ENCODE measurements at places on chromosomes 4 and X.

DNA sequence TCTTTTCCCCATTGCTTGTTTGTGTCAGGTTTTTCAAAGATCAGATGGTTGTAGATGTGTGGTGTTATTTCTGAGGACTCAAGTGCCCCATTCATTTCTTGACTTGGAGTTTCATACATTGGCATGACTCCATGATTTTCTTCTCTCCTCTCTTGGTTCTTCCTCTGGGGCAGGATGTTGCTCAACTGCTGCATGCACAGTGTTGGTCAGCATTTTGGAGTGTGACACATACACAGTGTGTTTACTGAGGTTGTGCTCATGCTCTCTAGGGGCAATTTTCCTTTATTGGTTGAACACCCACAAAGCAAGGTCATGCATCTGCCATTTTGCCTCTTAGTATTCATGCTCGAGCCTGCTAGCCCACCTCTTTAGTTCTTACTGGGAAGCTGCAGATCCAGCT, 1993.8 kb downstream of the ARAP2 start:
- no peak for DNase-seq

- no peak for DNase-seq
Measured at GRCh38 chr4:70908993-70909556, 6.9 kb downstream of the MOB1B start.

- DNase-seq = no peak
Measured at GRCh38 chrX:28639451-28639850, 52.2 kb downstream of the IL1RAPL1 start.

GRCh38 chr4:38952017-38952416, 80.2 kb downstream of the TMEM156 start:
- DNase-seq = no peak

DNA sequence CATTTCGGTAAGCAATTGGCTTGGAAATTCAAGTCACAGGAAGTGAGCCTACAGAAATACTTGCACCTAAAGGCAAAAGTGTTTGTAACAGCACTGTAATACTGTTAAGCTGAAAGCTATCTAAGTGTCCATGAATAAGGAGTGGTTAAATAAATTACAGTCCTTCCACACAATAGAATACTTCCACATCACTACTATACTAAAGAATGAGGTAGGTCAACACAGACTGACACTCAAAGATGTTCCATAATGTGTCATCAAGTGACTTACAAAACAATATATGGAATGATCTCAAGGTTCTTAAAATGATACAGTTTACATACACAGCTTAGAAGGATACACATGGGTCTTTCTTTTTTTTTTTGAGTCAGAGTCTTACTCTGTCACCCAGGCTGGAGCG, 27.0 kb downstream of the SLC10A6 start:
- no peak for DNase-seq

DNA sequence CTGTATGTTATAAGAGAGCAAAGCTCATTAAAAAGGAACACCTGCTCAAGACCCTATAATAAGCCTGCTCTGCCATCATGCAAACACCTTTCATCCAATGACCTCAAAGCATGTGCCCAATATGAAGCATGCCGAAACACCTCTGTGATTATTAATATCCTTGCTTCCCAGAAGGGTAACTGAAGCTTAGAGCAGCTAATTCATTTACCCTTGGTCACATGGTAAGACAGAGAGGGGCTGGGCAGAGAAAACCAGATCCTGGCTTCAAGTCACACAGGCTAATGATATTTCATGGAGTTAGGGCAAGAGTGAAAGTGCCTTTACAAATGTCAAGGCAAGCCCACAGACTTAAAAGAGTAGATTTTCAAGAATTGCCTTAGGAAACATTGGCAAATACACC, 5.6 kb downstream of the AMOT start:
- peak; percentile 70 for DNase-seq

- DNase-seq = peak; percentile 36
Measured at GRCh38 chr4:59094505-59094904, 1984.3 kb upstream of the IGFBP7 start.

GRCh38 chr4:36385951-36386571, 104.6 kb downstream of the DTHD1 start:
- DNase-seq = no peak

GRCh38 chrX:53374222-53374820, 48.1 kb downstream of the SMC1A start:
- DNase-seq = no peak

- DNase-seq = no peak
Measured at GRCh38 chr4:169818063-169818679, 60.4 kb upstream of the HPF1 start.

- no peak for DNase-seq
Measured at GRCh38 chr4:171334549-171334948, 478.7 kb upstream of the GALNTL6 start.

DNA sequence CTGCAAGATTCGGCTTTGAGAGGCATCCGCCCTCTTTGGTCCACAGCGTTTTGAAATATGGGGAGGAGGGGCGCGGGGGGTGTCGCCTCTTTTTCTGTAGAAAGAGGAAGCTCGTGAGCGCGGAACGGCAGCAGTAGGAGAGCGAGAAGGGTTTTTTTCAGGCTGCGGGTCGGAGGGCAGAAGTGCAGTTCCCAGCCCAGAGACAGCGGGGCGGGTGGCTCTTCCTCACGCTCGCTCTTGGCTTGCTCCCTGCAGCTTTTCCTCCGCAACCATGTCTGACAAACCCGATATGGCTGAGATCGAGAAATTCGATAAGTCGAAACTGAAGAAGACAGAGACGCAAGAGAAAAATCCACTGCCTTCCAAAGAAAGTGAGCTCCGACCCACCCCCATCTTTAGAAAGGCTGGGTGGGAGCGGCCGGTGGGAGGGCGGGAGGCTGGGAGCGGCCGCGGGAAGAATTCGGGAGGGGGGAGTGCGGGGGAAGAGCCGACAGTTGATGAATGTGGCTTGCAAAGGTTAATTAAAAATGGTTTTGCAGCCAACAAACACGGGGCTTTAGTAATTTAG, 1.2 kb downstream of the TMSB4X start:
- peak; percentile 78 for DNase-seq

- no peak for DNase-seq
Measured at GRCh38 chr4:40224432-40224831, 27.6 kb downstream of the RHOH start.

DNA sequence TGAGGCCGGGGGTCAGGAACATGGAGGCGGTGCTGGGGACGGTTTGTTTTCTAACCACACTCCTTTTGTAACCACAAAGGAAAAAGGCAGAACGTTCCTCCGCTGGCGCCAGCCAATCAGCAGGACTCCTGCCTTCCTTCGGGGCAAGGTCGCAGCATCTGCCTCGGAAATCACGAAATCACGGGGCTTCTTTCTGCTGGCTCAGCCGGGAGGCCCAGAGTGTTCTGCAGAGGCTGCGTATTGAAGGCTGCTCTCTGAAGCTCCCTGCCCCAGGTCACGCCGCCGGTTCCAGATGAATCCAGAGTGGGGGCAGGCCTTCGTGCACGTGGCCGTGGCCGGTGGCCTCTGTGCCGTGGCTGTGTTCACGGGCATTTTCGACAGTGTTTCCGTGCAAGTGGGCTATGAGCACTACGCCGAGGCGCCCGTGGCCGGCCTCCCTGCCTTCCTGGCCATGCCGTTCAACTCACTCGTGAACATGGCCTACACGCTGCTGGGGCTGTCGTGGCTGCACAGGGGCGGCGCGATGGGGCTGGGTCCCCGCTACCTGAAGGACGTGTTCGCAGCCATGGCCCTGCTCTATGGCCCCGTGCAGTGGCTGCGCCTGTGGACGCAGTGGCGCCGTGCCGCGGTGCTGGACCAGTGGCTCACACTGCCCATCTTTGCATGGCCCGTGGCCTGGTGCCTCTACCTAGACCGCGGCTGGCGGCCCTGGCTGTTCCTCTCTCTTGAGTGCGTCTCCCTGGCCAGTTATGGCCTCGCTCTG, 9.4 kb downstream of the TMEM187 start:
- DNase-seq = no peak

DNA sequence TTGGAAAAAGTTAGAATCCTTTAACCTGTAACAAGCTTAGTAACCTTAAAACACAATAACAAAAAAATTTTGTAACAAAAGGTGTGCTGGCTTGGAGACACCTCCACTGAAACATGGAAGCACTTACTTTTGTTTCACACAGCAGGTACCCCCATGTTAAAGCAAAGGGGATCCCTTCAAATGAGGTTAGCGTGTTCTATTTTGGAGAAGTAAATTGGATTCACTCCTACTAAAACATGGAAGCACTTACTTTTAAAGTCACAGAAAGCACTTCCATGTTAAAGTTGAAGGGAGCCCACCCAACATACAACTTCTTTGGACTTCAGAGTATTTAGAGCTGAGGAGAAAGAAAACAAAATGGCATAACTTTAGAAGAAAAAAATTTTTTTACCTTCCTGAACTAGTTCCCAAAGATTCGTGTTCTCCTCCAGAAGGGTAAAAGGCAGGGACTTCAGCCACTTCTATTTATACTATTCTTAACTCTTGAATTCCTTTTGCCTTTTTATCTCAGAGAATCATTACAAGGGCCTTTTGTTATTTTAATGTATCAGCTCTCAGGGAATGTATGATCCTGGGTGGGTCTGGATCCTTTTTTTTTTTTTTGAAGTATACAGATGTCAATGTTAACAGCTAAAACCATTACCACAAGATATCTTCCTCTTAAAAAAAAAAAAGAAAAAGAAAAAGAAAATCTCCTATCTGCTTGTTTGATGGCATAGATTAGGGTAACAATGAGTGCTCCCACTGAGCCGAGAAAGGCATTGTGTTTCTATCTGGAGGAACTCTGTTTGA, 11.5 kb downstream of the LARP7 start:
- DNase-seq = no peak

DNA sequence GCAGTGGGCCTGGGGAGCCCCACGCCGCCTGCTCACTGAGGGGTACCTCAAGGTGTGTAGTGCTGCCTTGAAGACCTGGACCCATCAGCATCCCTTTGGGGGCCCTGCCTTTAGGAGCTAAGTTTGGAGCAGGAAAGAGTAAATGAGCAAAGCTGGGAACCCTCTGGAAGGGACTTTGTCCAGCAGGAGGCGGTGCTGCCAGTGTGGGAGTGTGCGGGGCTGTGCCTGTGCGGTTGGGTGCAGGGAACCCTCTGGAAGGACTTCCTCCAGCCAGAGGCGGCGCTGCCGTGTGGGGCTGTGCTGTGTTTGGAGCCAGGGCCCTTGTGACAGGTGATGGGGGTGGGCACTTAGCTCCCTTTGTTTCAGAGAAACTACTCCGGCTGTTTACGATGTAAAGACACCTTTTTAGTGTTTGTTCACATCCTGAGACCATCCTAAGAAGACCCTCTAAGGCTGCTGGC, 25.8 kb downstream of the RGS12 start:
- peak; percentile 15 for DNase-seq

DNA sequence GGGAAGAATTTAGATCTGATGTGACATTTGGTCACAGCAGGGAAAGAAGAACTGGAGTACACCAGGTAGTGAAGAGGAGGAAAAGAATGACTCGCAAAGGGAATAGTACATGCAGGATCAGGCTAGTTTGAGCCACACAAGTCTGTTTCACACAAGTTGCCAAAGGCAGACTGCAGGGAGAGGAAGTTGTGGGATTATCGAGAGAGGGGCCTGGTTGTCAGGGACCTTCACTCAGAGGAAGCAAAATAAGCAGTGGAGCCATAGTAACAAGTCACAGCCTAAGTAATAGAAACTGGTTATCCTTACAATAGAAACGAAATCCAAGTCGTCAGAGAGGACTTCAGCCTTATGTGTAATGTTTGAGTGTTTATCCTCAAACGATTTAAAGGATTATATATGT, 316.7 kb upstream of the HTR2C start:
- no peak for DNase-seq

- no peak for DNase-seq
Measured at GRCh38 chr4:15930314-15930713, 8.2 kb downstream of the FGFBP1 start.

DNA sequence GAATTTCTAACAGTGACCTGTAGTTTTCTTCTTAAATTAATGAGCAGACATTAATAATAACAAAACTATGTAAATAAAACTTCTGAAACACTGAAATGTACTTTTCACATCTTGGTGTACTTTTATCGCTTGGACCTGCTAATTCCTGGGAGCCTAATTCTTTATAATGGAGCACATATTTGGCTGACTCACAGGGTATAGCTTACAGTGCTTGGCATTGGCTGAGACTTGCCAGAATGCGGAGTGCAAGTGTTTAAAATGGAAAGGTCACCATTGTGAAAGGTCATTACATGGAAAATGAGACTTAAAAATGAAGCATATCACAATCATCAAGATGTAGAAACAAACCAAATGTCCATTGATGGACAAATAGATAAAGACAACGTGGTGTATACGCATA, 137.3 kb upstream of the PDLIM3 start:
- DNase-seq = no peak

- no peak for DNase-seq
Measured at GRCh38 chr4:146847345-146847744, 98.3 kb downstream of the TTC29 start.

DNA sequence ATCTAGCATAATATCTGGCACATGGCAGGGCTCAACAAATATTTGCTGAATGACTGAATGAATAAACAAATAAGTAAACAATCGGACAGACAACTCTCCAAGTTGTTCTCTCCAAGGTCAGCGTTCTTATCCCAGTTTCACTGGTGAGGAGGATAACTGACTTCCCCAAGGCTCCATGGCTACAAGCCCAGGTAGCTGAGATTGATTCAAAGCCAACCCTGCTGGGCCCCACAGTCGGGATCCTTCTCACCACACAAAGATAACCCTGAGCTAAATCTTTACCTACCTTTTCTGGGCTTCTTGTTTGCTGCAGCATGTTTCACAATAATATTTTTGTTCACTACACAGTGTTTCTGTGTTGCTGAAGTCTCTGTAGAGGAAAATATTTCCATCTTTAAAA, 54.9 kb downstream of the USP46 start:
- no peak for DNase-seq

DNA sequence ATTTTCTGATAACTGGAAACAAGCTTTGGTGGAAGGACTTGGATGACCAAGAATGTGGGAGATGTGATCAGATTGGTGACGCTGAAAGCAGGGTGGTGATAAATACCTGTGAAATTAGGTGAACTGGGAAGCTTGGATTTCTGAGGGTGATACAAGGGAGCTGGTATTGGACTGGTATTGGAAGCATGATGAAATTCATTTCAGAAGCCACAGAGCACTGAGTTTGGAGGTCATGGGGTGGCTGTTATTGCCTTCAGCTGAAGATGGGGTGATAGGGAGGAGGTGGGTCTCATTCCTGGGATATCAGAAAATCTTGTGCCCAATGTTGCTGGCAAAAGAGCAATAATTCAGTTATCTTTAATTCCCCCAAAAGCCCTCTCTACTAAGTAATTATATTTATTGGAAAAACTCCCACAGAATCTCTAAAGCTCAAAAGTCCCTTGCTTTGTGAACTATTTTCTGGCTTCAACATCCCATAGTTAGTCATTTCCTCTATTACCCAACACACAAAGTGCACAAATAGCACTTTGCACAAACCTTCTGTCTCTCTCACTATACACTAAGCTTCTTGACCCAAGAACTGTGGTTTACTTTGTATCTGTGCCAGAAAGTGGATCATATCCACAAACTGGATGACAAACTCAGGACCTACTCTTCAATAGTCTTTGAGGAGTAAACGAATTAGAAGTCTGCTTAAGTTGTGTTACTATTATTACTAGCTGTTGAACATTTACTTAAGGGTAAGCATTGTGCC, 23.1 kb upstream of the CAMK2D start:
- DNase-seq = no peak

- no peak for DNase-seq
Measured at GRCh38 chrX:34810364-34810763, 132.2 kb upstream of the FAM47B start.

- no peak for DNase-seq
Measured at GRCh38 chrX:101232316-101232715, 12.7 kb downstream of the DRP2 start.

- peak; percentile 6 for DNase-seq
Measured at GRCh38 chr4:2673157-2673556, 83.0 kb downstream of the TNIP2 start.

All from NCI-H69 (cell line).